ENCODE measurements at places on chromosomes 7 and 10. TPM values are rescaled to one million over a fixed set of nuclear protein-coding genes. Genes with fewer than 3 reads are reported as not detected.
A peak's percentile ranks its signal among the peaks of the same experiment; 100 is the strongest.

Gene AKR1C4
- not detected for total RNA-seq

Gene TDRD1
- 1.7 TPM for total RNA-seq

Gene NAT16
- total RNA-seq = not detected

DNA sequence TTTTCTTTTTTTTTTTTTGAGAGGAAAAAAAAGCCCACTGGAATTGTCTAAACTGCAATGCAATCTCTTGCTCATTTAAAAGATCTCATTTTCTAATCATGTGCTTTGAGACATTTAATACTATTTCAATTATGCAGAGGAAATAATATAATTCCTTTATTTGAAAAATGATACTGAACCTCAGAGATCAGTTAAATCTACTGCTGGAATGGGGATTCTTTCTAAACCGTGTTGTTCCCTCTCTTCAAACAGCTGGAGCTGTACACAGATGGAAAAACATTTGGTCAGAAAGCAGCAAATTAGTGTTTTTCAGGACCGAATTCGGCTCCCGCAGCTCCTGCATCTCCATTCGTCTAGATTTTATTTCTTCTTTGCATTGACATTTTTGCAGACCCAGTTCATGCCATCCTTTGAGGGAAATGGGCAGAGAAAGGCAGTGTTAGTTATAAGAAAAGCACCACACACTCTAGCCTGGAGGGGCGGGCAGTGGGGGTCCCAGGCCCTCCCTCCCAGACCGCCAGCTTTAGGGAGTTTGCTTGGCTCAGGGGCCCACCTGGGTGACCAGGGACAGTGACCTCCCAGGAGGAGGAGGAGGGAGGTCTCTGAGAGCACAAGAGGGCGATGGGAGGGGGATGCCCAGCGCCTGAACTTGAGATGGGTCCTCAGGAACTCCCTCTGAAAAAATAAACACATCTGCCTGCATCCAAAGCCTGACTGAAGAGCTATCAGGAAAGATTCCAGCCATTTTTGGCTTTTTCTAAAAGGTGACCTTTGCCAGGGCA, 32.4 kb downstream of the TRIM8 start:
- 0 out of 2 replicates have a peak overlapping the region, but pooled peaks have one; percentile 10 for H3K27ac ChIP-seq
- no peak overlapping the region for H3K4me3 ChIP-seq
- DNase-seq = no peak
- H3K4me1 ChIP-seq = peaks cover 57% of the 10 kb centered on the region
- H3K27me3 ChIP-seq = no peaks in the 10 kb centered on the region
- no peaks in the 10 kb centered on the region for H3K36me3 ChIP-seq

DNA sequence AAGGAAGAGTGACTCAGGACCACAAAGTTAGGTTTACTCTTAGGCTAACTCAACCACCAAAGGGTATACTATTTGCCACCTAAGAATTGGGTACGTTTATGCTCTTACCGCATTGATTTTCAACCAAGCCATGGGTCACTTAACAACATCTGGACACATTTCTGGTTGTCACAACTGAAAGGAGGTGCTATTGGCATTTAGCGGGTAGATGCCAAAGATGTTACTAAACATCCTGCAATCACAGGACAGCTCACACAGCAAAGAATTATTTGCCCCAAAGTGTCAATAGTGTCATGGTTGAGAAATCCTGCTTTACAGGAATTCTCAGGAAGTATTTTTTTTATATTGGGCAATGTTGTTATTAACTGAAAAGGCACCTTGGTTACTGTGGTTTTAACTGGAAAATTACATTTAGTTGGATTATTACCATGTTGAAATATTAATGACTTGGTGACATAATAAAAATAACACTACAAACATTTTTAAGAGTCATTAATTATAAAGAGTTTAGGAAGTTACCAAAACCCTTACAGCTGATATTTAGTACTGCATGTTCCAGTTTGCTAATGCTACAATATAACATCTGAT, 185.0 kb upstream of the TMEM196 start:
- H3K36me3 ChIP-seq = peaks cover 63% of the 10 kb centered on the region
- H3K4me3 ChIP-seq = no peak overlapping the region
- H3K27ac ChIP-seq = no peak overlapping the region
- H3K27me3 ChIP-seq = no peaks in the 10 kb centered on the region
- no peaks in the 10 kb centered on the region for H3K4me1 ChIP-seq

DNA sequence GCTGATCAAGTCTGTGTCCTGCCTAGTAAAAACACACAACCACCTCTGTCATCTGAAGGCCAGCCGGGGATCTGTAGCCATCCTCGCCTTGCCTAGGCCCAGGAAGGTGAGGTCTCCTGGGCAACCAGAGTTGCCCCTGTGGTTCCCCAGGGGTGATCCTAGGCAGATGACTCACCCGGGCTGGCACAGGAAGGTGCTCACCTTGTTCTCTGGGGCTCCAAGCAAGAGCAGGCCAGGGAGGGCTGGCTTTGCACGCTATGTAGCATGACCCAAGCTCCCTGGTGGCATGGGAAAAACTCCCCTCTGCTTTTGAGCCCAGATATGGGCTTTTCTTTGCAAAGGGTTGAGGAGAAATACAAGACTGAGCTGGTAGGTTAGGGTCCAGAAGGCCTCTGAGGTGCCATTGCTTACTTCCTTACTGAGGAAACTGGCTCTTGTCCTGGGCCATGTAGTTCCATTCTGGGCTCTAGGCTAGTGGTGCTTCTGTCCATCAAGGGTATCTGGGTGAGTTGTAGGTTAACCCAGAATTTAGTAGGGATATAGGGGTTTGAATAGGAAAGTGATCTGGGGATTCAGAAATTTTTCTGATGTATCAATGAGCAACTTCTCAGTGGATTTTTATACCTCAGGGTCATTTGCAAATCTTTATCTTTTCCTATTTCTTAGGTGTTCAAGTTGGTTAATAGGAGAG, 112.0 kb downstream of the NT5C2 start:
- H3K4me1 ChIP-seq = no peaks in the 10 kb centered on the region
- H3K27me3 ChIP-seq = no peaks in the 10 kb centered on the region
- DNase-seq = no peak
- H3K27ac ChIP-seq = no peak overlapping the region
- H3K4me3 ChIP-seq = no peak overlapping the region

- H3K36me3 ChIP-seq = no peaks in the 10 kb centered on the region
- no peak for DNase-seq
Measured at GRCh38 chr7:89887489-89887888, 266.8 kb upstream of the STEAP1 start.

DNA sequence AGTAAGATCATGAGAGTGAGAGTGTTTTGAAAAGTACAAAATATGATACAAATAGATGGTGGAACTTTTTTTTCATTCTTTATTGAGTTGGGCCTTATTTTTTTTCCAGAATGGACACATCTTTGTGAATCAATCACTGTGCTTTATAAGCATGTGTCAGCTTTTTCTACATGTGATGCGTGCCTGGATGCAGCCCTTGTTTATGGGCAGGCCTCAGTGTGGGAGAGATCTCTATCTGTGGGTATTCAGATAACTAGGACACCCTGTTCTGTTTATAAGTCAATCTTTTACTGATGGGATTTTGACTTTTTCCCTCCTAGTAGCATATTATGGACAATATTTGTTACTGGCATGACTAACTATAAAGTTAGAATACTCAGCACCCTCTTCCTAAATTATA, 42.9 kb upstream of the IKZF1 start:
- H3K36me3 ChIP-seq = no peaks in the 10 kb centered on the region
- H3K4me3 ChIP-seq = no peak overlapping the region
- H3K27me3 ChIP-seq = no peaks in the 10 kb centered on the region
- H3K4me1 ChIP-seq = peaks cover 5% of the 10 kb centered on the region

DNA sequence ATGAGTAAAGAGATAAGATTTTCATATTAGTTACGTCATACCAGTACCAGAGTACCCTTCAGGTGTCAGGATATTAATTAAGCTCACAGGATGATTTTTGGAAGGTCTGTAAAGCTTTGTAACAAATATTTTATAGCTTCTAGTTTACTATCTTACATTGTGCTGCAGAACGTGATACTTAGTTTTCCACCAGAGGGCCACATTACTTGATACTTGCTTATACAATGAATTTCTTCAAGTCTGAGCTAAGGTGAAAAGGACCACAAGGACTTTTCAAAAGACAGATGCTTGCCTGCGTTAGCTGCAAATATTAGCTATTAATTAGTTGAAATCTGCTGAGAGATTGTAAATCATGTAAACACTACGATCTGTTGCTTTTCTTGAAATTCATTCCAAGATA, 12.2 kb downstream of the FOXP2 start:
- no peak overlapping the region for H3K27ac ChIP-seq
- H3K4me3 ChIP-seq = no peak overlapping the region
- DNase-seq = peak; percentile 56
- no peaks in the 10 kb centered on the region for H3K4me1 ChIP-seq

- DNase-seq = no peak
- H3K4me1 ChIP-seq = no peaks in the 10 kb centered on the region
- no peak overlapping the region for H3K27ac ChIP-seq
- no peaks in the 10 kb centered on the region for H3K27me3 ChIP-seq
- H3K36me3 ChIP-seq = no peaks in the 10 kb centered on the region
Measured at GRCh38 chr7:70529914-70530585, 601.9 kb upstream of the GALNT17 start.

GRCh38 chr7:70545214-70545613, 586.7 kb upstream of the GALNT17 start:
- no peaks in the 10 kb centered on the region for H3K27me3 ChIP-seq
- no peak overlapping the region for H3K27ac ChIP-seq
- DNase-seq = no peak
- H3K4me1 ChIP-seq = 0 out of 2 replicates have a peak, but pooled peaks cover 6% of the 10 kb centered on the region

DNA sequence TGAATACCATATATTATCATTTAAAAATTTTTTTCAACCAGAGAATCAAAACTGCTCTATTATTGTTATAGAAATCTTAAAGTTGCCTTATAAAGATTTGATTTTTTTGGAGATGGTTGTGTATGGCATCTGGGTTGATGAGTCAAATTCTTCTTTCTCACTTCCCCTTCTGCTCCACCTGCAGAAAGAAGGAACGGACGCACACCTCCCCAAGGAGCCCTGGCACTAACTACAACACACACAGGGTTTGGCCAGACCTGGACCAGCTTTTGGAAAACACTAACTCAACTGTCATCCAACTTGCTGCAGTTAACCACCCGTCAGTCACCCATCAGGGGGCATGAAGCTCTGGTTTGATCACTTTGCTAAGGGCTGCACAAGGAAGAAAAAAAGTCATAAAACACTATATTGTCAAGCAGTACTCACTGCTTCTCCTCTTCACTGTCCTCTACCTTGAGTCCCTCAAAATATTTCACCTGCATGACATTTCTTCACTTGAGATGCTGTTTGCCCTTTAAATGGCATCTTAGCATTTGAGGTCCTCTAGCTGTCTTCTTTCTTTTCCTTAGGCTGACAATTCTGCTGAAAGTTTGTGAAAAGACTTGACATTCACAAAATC, 266.7 kb upstream of the PHF14 start:
- H3K4me1 ChIP-seq = no peaks in the 10 kb centered on the region
- no peak overlapping the region for H3K4me3 ChIP-seq
- no peak overlapping the region for H3K27ac ChIP-seq
- no peak for DNase-seq
- no peaks in the 10 kb centered on the region for H3K36me3 ChIP-seq

DNA sequence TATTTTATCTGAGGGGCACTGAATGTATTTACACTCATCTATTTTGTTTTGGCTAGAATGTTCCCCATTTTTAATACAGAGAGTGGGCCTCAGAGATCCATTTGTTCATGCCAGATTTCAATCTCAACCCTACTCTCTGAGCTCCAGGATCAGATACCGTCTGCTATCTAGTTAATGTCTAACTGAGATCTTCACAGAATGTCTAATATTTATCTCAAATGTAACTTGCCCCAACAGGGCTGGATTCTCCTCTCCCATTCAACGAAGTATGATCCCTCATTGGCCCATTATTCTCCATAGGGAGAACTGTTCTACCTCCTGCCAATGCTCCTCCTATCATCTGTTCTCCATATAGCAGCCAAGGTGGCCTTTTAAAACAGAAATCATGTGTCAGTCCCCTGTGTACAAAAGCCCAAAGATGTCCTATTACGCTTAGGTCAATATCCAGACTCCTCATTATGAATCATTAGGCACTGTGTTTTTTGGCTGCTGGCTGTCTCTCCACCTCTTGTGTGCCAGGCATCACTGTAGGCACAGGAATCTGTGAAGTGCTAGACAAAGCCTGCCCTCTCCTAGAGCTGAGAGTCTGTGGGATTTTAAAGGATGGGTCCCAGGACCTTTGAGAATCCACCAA, 169.3 kb upstream of the AGK start:
- H3K4me3 ChIP-seq = no peak overlapping the region
- no peak overlapping the region for H3K27ac ChIP-seq
- H3K27me3 ChIP-seq = no peaks in the 10 kb centered on the region
- H3K4me1 ChIP-seq = no peaks in the 10 kb centered on the region
- DNase-seq = no peak

DNA sequence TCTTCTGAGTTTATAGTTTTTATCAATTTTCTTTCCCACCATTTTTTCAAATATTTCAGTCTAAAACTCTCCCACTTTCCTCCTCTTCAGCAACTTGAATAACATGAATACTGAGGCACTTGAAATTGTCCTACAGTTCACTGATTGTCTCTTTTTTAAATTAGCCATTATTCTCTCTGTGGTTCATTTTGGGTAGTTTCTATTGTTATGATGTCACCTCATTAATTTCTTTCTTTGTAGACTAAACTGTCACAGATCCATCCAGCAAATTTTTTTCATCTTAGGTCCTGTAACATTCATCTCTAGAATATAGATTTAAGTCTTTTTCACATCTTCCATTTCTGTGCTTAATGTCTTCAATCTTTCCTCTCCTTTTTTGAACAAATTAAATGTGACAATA, 144.8 kb downstream of the LRRN3 start:
- no peak overlapping the region for H3K27ac ChIP-seq
- no peak overlapping the region for H3K4me3 ChIP-seq
- no peaks in the 10 kb centered on the region for H3K27me3 ChIP-seq
- H3K4me1 ChIP-seq = peaks cover 17% of the 10 kb centered on the region

DNA sequence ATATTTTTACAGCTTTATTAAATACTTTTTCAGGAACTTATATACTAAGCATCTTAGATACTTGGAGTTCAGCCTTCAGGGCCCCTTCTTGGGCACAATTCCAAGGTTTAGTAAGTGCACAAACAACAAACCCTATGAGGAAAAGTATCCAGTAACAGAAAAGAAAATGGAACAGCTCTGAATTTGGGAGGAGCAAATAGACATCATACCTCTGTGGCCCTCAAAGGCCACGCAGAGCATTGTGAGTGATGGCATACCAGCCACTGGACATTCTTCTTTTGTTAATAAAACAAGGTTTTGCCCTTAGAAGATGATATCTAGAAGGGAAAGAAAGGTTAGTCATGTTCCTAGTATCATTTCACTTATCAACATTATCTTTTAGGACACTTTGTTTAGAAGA, 46.0 kb downstream of the ST7 start:
- H3K27ac ChIP-seq = no peak overlapping the region
- DNase-seq = no peak
- no peaks in the 10 kb centered on the region for H3K4me1 ChIP-seq
- H3K27me3 ChIP-seq = no peaks in the 10 kb centered on the region
- no peak overlapping the region for H3K4me3 ChIP-seq
- H3K36me3 ChIP-seq = no peaks in the 10 kb centered on the region

- H3K27me3 ChIP-seq = no peaks in the 10 kb centered on the region
- H3K36me3 ChIP-seq = no peaks in the 10 kb centered on the region
- DNase-seq = no peak
- no peak overlapping the region for H3K27ac ChIP-seq
- peaks cover 9% of the 10 kb centered on the region for H3K4me1 ChIP-seq
Measured at GRCh38 chr7:33354201-33354600, 224.8 kb downstream of the BBS9 start.

GRCh38 chr7:100640517-100641440, 573 bp downstream of the TFR2 start:
- H3K27me3 ChIP-seq = no peaks in the 10 kb centered on the region
- peaks cover 4% of the 10 kb centered on the region for H3K4me1 ChIP-seq
- H3K27ac ChIP-seq = no peak overlapping the region
- H3K36me3 ChIP-seq = no peaks in the 10 kb centered on the region
